ENCODE measurements at places on chromosomes 12 and 14. TPM values are rescaled to one million over a fixed set of nuclear protein-coding genes. Genes with fewer than 3 reads are reported as not detected.

The KLHL33 gene
- total RNA-seq: 0.14 TPM

The PLEKHG7 gene
- not detected for total RNA-seq

The ATP5F1B gene
- total RNA-seq: 909 TPM

The DCTN2 gene
- total RNA-seq: 188 TPM

The PRPH gene
- total RNA-seq: 1.4 TPM

The DCP1B gene
- 6.0 TPM for total RNA-seq

DNA sequence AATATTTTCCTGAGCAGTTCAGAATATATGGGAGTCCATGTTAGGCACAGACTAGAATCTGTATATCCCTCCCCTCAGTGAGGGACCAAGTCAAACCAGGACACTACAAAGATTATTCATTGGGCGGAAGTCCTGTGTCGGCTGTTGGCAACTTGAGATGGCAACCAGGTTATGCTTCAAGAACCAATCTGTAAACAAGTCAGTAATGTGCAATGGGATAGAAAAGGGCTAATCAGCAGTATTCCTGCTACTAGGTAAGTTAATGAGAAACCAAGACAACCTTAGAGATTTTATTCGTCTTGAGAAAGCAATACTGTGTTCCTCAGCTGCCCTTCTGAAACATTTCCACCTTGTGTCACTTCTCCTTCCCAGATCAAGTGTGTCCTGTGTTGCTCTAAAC lies 26.4 kb downstream of the ARG2 start:
- no peak for DNase-seq

DNA sequence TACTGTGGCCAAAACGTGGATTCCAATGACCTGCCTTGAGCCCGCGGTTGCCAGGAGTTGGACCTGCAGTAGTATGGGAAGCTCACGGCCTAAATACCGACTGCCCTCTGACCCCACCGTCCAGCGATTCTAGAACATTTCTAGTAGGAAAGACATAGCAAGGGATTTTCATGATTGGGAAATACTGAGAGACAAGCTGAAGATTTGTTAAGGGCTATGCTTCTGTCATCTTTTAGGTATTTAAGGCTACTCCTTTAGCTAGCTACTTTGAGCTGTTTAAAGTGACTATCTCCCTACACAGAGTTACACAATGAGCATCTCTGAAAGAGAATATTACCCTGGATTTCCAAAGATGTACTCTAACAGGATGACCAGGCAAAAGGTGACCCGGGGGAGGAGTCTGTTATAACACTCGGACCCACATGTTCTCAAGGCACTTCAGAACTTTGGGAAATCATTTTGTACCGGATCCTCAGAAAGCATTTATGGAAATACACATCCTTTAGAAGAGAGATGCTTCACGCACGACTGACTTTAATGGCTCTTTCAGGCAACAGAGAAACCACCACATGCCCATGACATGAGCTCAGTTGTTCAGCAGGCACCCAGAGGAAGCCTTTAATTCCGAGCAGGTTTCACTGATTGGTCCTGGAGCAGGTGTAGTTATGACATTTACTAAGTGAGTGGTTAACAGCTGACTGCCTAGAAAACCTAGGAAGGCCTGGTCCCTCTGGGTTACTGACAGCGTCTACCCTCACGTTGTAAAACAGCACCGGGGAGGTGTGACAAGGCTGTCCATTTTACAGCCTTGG lies 4.2 kb downstream of the BAG5 start:
- no peak for DNase-seq
